ENCODE measurements at places on chromosomes 1 and 21.

DNA sequence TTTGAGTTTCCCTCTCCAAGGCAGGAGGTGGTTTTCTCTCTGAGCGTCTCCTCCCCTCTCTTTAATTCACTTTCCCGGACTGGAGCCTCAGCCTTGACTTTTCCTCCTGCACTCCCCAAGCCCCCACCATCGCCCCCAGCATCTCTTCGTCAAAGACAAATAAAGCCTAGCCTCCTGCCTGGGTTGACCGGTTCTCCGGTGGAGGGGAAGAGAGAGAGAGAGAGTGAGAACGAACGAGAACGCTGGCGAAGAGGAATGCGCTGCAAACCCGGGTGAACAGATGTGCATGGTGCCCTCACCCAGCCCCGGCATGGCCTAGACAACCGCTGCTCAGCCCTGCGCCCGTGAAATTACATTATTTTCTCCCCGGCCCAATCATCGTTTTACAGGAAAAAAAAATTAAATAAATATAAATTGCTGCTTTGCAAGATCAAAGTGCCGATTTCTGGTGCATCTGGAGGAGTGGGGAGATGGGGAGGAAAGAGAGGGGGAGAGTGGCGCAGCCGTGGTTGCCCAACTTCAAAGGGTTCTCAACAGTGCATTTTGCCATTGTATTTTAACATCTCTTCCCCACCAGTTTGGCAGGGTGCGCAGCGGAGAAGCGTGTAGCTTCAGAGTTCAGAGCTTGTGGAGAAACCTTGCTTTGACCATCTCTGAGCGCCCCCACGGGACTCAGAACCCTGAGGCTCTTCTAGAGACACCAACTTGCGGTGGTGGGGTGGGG lies 11.4 kb upstream of the TBX15 start:
- DNase-seq = no peak

GRCh38 chr1:244074559-244075171 lies 23.6 kb downstream of the ZBTB18 start:
- DNase-seq = no peak

DNA sequence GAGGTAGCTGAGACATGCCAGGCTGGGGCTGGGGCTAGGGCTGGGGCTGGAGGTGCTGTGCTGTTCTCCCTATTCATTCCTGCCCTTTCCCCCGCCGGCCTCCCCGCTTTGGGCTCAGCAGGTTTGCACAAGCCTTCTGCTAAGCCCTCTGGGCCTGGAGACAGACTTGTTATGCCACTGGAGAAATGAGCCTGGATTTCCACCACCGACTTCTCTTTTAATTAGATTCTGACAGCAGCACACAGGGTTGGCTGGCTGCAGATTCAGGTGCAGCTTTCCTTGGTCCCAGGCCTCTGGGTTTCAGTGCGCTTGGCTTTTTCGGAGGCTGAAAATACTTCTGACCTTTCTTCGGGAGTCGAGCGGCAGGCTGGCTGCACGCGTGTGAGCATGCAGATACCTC lies 71.5 kb upstream of the ACTL8 start:
- no peak for DNase-seq

DNA sequence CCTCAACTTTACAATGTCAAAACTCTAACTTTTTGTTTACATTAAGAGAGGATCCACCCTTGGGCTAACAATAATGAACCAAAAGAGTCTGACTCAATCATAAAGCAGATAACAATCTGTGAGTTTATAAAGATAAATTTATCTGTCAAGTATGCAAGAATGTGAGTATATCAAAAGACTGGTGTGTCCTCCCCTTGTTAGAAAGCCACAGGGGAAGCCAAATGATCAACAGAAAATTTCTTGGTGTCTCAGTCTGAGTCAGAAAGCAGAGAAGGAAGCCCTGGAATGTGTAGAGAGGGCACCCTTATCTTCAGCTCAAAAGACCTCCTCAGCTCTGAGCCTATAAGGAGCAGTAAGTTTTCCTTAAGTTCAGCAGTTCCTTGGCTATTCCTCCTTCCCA lies 13.9 kb upstream of the PDIK1L start:
- no peak for DNase-seq

GRCh38 chr21:41665766-41666595 lies 100.9 kb downstream of the RIPK4 start:
- no peak for DNase-seq

GRCh38 chr1:65741993-65742392 lies 50.7 kb upstream of the PDE4B start:
- no peak for DNase-seq

GRCh38 chr1:227357171-227357926 lies 39.1 kb upstream of the CDC42BPA start:
- no peak for DNase-seq

GRCh38 chr1:235809688-235810397 lies 56.9 kb downstream of the LYST start:
- DNase-seq = no peak

- DNase-seq = no peak
Measured at GRCh38 chr1:77506771-77507170, 175.7 kb downstream of the ZZZ3 start.

GRCh38 chr1:211724687-211725196 lies 49.3 kb upstream of the NEK2 start:
- DNase-seq = no peak

GRCh38 chr1:191034132-191034531 lies 556.5 kb upstream of the BRINP3 start:
- no peak for DNase-seq

- no peak for DNase-seq
Measured at GRCh38 chr1:210819266-210819665, 314.7 kb downstream of the KCNH1 start.

DNA sequence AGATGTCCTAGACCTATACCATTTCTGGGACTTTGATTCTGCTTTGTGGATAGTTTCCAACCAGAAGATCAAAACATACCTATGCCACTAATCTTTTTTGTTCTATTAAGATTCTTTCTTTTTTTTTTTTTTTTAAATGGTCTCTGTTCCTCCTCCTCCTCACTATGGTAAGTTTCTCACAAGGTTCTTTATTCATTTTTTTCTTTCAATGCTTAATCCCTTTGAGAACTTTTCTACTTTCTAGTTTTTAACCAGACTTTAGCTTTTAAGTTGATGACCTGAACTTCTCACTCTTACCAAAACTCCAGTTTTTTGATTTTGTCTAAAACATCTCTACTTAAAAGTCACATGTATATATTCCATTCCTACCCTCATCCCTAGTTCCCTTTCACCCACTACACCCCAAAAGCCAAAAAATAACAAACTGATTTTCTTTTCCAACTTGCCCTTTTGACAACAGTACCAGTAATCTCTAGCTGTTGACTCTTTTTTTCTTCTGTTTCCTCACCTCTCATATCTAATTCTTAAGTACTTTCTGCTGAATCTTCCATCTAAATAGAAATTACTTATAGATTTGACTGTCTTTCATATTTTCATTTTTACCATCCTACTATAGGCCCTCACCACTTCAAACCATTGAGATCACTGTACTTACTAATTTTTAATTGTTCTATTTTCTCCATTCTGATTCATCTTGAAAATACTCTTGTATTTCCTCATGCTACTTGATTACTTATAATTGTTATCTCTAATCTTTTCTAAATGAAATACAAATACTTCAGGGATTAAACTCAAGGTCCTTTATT lies 6.1 kb downstream of the CEPT1 start:
- no peak for DNase-seq

GRCh38 chr21:25660233-25660632 lies 21.2 kb downstream of the JAM2 start:
- DNase-seq = no peak

DNA sequence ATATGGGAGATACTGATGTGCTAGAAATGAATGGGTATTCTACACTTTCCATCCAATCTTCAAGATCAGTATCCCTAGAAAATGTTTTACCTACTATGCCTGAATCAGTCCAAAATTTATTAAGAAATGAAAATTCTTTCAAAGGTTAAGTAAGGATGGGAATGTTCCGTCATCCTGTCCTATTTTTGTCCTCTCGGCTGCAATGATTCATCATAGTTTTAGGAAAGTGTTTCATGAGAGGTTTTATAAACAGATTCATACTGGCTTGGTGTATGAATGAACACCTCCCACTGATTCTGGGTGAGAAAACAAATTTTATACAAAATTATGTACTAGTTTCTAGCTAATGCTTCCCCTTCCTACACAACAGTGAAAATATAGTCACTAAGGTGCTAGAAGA lies 504.6 kb upstream of the NR5A2 start:
- DNase-seq = no peak

DNA sequence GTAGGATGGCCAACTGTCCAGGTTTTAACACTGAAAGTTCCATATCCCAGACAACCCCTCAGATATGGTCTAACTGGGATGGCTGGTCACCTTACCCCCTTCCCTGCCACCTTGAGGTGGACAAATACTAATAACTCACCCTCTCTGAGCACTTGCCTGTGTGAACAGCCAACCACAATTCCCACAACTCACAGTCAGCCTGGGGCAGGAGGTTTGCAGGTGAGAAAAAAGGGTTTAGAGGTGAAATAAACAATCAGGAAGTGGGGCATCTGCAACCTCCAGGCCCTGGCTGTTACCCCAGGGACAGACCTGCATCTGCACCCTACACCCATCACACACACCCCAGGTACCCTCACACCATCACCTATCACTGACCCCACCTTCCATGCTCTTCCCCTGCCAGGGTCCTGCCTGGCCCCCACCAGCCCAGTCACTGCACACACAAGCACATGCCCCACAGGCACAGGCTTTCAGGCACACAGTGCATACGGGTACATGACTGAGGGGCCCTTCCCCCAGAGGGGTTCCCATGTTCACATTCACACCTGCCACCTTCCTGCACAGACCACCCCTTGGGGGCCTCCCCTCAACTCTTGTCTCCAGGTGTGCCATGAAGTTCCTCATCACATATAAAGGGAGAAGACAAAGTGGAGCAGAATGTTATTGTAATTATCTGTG lies 679.5 kb downstream of the MATN1 start:
- DNase-seq = no peak

Data from esophagus squamous epithelium (tissue), 5 donors.